HL-60 (cell line): ENCODE measurements at places on chromosomes 12 and 14.

DNA sequence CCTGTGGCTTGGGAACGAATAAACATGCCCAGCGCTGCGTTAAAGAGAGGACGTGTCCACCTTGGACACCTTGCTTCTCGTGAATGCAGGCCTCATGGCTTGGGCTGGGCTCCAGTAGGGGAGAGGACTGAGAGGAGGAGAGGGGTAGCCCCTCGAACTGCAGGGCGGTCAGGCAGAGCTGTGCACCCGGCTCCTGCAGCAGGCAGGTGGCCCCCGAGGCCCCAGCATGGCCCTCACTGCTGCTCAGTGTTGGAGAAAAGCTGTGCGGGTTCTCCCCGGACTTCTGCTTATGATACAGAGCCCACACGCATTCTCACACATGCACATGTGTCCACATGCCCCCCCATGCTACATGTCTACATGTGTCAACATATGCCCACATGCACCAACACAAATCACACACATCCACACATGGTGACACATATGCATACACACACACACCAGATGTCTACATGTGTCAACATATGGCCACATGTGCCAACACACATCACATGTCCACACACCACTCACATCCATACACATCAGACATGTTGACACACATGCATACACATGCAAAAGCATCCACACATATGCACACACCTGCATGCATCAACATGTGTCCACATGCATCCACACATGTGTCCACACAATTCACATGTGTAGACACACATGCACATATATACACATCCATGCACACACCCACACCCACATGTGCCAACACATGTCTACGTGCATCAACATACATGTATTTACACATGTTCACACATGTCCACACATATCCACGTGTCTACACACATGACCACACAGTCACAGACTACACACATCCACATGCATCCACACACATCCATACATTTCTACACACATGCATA is 3.0 kb downstream of the ADGRD1 start:
- no peak for DNase-seq

GRCh38 chr12:31117203-31118011 is 43.7 kb downstream of the DDX11 start:
- DNase-seq: peak; percentile 19

DNA sequence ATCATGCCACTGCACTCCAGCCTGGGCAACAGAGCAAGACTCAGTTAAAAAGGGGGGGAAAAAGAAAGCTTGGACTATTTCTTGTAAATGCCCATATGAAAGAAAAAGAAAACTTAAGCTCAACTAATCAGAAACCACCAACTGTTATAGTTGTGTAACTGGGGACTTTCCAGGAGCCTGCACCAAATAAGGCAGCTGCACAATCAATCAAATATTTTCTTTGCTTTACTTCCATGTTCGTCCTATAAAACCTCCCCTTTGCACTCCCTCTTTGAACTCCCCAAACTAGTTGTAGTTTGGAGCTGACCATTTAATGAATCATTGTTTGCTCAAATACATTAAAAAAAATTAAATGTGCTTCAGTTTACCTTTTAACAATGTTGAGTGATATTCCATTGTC is 54.9 kb downstream of the OTOGL start:
- no peak for DNase-seq

DNA sequence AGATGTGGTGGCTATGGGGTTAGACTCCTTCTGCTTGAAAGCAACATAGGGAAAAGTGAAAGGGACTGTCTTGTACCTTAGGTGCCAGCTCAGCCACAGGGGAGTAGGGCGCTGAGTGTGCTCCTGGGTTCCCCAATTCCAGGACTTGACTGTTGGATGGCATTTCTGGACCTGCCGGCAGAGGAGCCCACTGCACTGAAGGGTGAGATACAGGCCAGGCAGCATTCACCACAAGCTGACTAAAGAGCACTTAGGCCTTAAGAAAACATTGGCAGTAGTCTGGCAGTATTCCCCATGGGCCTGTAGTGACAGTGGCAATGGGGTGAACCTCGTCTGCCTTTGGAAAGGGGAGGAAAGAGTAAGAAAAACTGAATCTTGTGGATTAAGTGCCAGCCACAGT is 67.1 kb upstream of the TMTC2 start:
- DNase-seq: no peak

DNA sequence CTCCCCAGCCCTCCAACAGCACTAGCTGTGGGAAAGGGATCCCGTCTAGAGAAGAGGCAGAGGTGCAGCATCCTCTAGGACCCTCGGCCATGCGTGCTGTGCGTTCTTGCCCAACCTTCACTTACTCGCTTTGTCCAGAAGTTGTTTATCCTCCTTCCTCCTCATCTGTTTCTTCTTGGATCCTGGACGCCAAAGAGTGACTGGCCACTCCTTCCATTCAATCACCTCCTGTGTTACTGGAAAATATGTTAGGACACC is 140.5 kb downstream of the ZFP36L1 start:
- DNase-seq: no peak

- DNase-seq: no peak
These were observed 13.8 kb upstream of the CELA1 start for GRCh38 chr12:51360315-51360714.

DNA sequence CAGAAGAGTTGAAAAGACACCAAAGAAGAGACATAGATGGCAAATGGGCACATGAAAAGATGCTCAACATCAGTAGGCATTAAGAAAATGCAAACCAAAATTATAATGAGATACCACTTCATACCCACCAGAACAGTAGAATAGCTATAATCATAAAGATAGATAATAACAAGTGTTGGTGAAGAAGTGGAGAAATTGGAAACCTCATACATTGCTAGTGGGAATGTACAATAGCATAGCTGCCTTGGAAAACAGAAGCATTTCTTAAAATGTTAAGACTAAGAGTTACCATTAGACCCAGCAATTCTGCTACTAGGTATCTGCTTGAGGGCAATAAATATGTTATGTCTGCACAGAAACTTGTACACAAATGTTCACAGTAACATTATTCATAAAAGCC is 78.8 kb downstream of the ACADS start:
- no peak for DNase-seq

DNA sequence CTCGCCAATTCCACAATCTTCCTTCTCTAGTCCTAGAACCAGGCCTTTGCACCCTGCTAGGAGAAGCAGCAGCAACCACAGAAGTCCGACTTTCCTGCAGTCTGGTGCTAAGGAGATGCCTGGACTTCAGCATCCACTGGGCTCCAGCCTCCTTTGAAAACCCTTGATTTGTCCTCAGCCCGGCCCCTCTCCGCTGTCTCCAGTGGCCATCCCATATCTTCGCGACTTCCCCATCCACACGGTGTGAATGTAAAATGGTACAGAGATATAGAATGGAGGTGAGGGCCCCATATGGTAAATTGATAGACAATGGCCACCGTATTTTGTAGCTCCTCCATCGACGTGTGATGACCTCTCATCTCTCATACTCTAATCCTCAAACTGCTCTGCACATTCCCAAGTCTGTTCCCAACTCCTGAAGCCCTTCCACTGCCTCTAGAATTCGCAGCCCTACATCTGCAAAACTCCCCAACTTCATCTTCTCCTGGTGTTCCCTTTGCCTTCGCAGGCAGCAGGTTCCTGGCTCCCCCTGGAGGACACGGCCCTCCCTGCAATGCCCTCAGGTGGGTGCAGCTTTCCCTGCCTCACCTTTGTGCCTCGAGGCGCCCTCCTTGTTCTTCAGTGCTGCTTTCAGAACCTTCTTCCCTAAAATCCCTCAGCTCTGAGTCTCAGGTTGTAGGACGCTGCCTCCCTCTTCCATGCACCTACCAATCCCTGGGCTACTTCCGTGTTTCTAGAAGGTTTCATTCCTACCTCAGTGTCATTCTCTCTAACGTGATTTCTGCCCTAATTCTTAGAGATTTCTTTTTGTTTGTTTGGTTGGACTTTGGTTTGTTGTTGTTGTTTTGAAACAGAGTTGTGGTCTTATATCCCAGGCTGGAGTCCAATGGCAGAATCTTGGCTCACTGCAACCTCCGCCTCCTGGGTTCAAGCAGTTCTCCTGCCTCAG is 36.7 kb downstream of the TMBIM6 start:
- DNase-seq: peak; percentile 40
